ENCODE measurements at places on chromosomes 6 and 20. TPM values are rescaled to one million over a fixed set of nuclear protein-coding genes. Genes with fewer than 3 reads are reported as not detected.
A peak's percentile ranks its signal among the peaks of the same experiment; 100 is the strongest.

DNA sequence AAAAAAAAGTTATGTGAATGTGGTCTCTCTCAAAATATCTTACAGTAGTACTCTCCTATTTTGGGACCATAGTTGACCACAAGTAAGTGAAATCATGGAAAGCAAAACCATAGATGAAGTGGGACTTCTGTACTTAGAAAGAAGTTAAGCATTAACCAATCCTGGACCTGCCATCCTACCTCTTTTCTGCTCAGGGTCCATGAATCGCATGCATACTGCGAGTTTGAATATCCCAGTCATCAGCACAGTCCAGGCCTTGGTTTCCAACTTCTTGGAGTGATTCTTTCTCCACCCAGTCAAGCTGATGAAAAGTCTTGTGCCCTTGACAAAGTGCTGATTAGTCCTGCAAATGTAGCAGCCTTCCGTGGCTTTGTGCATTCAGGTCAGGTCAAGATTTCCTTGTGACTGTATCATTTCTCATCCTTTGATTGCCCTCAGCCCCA, 46.0 kb downstream of the RNF217 start:
- no peak overlapping the region for H3K4me3 ChIP-seq
- H3K27me3 ChIP-seq = no peaks in the 10 kb centered on the region
- DNase-seq = no peak
- peaks cover 7% of the 10 kb centered on the region for H3K4me1 ChIP-seq

- H3K36me3 ChIP-seq = peaks cover 9% of the 10 kb centered on the region
- DNase-seq = no peak
- peaks cover 4% of the 10 kb centered on the region for H3K4me1 ChIP-seq
- H3K27ac ChIP-seq = no peak overlapping the region
- H3K4me3 ChIP-seq = no peak overlapping the region
- H3K27me3 ChIP-seq = no peaks in the 10 kb centered on the region
Observed at GRCh38 chr20:3318226-3318884, 79.4 kb upstream of the SLC4A11 start.

TSPYL1 gene
- 64.3 TPM for total RNA-seq

DNA sequence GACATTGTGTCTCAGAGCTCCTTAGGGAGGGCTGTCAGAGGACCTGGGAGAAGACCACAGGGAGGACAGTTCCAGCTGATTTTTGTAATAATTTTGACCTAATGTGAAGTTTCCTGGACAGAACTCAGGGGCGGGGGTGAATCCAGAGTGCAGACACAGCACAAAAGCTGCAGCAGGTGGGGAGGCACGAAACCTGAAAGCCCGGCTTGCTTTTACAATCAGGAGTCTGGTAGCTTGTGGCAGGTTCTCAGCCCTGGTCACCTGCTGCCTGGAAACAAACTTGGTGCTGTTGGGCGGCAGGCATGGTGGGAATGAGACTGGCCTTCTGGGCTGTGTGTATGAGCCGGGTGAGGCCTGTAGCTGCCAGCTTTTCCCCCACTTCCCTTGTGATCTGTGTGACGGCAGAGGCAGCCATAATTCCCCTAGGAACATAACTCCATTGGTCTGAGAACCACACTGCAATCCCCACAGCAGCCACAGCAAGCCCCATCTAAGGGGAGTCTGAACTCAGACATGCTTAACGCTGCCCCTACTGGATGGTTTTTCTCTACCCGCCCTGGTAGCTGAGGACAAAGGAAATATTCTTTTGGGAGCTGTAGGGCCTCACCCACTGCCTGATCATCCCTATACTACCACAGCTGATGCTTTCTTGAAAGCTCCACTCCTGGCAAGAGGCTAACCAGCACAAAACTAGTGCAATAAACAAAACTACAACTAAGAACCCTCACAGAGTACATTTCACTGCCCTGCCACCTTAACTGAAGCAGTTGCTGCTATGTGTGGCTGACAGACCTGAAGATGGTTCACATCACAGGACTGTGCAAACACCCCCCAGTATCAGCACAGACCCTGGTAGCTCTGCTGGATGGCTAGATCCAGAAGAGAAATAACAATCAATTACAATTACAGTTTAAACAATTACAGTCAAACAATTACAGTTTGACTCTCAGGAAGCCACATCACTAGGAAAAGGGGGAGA, 1055.1 kb upstream of the GJE1 start:
- no peak overlapping the region for H3K27ac ChIP-seq
- peaks cover 19% of the 10 kb centered on the region for H3K36me3 ChIP-seq
- no peak overlapping the region for H3K4me3 ChIP-seq
- DNase-seq = peak; percentile 59
- peaks cover 8% of the 10 kb centered on the region for H3K4me1 ChIP-seq
- no peaks in the 10 kb centered on the region for H3K27me3 ChIP-seq

LY86 gene
- total RNA-seq = 0.16 TPM
